ENCODE measurements at places on chromosomes 7 and 10.

DNA sequence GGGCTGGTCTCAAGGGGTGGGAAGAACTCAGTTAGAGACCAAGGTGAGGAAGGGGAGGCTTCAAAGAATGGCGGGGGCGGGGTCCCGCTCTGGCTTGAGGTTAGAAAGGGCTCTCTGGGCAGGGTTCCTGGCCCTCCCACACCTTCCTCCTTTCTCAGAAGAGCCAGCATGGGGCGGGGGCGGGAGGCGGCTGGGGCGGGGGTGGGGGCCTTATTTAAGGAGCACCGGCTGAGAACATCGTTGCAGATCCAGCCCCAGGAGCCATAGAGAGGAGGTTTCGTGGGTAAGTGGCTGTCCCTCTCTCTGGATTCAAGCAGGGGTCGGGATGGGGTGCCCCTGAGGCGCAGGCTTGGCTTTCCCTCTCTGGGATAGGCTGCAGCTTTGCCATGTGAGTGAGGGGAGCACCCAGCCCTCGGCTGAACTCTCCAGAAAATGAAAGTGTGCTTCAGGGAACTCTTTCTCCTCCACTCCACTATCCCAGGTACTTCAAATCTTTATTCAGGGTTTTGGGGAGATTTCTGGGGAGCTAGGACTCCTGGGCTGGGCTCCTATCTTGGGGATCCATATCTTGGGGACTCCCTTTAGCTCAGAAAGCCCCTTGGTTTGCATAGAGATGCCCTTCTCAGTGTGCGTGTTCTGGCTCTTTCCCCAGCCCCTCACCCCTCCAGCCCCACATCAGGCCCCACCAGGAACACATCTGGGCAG is 3.3 kb upstream of the CUEDC2 start:
- ATAC-seq, result no peak

DNA sequence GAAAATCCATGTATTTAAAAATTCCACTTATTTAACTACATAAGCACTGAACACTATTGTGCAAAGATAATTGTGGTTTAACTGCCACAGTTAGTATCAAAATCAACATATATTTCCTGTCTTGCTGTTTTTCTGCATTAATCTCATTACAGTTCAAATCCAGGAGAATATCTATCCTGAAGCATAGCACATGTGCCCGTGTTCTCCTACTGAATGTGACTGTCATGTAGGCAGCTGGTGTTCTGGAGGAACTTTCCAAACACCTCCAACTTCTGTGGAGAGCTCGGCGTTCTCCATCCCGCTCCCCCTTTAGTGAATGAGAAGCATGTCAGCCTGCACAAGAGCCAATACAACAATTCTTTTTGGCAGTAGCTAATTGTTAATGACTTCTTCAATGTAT is 76.4 kb upstream of the IKZF1 start:
- no peak for ATAC-seq

DNA sequence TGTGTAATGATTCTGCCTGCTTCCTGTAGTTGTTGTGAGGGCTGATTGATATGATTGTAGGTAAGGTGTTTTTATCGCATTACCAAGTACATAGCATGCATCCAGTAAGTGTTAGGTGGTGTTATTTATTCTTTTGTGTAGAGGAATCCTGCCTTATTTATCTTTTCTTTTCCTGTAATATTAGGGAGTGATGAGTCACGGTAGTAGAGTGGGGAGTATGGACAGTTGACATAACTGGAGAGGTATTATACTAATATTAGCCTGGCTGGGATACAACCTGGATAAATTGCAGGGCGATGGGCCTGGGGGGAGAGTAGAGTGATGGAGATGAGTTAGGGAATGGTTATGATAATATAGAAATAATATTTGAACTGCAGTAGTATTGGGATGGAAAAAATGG is 9.8 kb downstream of the SDK1 start:
- no peak for ATAC-seq

DNA sequence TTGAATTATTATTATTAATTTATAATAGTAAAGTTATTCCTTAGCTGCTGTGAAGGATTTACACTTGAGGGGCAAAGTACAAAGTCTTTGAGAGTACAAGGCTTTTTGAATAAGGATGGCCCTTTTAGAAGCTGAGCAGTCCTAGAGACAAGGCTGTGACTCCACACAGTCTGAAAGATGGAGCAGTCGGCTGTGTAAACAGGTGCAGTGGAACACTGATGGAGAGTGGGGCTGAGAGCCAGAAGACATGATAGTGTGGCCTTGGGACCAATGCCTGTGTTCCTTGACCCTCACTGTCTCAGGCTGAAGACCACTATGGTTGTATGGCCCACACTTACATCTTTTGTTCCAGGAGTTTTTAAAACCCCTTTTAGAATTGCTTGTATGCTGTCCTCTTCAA is 311.2 kb upstream of the PHF14 start:
- ATAC-seq, result no peak

- ATAC-seq, result no peak
Observed at GRCh38 chr7:28330384-28331070, 81.8 kb upstream of the CREB5 start.

GRCh38 chr10:22626784-22627183 is 87.6 kb downstream of the PIP4K2A start:
- ATAC-seq, result no peak

- no peak for ATAC-seq
Observed at GRCh38 chr7:4077980-4078379, 604.1 kb upstream of the FOXK1 start.

DNA sequence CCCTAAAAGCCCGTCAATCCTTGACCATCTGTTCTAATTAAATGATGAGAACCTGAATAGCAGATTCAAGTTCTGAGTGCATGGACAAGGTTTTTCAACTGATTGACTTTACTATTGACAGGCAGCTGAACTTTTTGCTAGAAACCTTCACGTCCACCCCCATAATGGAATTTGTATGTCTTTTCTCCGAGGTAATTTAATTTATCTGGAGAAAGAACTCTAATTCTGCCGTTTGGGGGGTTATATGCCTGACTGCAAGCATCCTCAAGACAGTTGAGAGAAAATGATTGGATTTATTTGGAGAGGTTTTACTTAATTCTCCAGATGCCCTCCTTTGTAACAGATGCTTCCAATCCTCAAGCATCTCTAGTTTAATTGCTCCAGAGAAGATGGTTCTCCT is 1053.4 kb upstream of the AUTS2 start:
- ATAC-seq, result no peak

- no peak for ATAC-seq
Observed at GRCh38 chr7:132022188-132022587, 465.8 kb upstream of the PODXL start.

- ATAC-seq, result peak; percentile 53
Observed at GRCh38 chr10:59678884-59679301, 30.8 kb downstream of the SLC16A9 start.

- no peak for ATAC-seq
Observed at GRCh38 chr7:72268090-72268489, 144.0 kb downstream of the CALN1 start.

DNA sequence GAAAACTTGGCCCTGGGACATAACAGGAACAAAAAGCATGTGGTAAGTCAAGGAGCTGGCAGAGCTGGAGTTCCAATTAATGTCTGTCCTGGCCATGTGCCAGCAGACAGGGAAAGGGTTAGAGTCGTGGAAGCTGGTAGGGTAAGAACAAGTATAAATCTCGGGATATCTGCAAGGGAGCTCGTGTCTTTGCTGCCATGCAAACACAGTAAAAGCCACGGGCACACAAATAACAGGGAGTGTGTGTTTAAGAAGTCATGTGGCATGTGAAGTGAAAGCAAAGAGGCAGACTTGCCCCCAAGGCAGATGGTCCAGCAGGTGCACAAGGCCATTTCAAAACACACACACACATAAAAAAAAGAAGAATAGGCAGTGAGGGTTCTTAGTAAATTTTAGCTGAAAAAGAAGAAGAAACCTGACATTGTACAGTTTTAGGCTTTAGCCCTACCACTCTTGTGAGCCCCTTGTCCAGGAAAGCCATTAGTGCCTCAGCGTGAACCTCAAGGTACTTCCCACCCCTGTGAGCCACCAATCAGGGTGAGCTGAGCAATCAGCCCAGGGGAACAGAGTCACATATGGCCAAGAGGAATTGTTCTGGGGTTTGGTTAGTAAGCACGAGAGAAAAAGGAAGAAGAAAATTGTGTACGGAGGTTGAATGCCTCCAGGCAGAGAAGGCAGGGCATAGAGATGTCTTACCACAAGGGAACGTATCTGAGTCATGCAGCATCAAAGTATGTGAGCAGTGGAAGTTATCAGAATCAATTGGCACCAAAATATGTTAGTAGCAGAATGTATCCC is 32.8 kb upstream of the ARHGAP12 start:
- peak; percentile 89 for ATAC-seq

DNA sequence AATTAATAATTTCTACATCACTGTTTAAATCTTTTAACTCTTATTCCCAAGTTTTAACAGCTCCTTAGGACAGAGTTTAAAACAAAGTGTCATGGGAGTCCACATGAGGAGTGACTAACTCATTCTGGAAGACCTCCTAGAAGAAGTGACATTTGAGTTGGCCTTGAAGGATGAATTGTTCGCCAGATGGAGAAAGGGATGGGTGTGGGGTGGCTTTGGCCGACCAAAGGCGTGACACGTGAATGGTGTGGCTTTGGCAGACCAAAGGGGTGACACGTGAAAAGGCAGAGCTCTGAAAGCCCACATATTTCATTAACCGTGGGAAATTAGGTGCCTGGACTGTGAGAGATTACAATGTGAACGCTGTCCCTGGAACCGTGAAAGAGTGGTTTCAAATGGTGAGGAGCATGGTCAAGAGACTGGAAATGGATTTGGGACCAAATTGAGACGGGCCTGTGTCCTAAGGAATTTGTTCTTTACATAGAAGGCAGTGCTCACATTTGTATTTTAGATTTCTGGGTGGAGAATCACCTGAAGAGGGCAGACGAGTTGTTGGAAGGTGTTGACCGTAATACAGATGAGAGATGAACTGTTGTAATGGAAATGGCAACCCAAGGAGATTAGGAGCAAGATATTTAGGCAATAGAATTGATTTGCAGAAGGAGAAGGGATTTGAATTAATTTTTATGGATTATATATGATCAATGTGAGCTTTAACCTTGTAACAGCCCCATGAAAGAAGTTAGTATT is 228.1 kb downstream of the BICC1 start:
- ATAC-seq, result no peak

DNA sequence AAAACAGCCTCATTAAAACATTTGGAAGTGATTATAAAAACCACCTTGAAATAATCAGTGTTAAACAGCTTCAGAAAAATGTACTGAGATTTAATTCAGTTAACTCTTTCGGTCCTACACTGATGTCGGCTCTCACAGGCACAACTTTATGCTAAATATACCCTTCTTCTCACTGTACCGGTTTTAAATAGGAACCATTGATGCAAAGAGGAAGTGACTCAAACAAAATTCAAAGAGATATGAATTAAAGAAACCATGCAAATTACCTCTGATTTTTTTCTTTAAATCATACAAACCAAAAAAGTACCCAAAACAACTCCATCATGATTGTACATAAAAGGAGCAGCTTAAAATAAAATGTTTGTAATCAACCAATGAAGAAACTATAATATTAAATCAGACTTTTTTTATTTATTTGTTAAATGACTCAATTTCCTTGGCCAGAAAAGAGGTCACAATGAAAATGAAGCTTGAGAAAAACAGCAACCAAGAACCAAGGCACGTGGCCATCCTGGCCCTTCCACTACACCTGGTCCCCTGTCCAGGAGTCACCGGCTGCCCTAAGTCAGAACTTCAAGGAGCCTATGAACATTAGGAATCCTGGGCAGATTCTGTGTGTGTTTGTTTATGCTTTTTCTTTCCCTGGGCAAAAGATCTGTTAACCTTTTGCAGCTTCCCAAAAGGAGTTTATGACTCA is 73.0 kb upstream of the CABCOCO1 start:
- ATAC-seq, result no peak

DNA sequence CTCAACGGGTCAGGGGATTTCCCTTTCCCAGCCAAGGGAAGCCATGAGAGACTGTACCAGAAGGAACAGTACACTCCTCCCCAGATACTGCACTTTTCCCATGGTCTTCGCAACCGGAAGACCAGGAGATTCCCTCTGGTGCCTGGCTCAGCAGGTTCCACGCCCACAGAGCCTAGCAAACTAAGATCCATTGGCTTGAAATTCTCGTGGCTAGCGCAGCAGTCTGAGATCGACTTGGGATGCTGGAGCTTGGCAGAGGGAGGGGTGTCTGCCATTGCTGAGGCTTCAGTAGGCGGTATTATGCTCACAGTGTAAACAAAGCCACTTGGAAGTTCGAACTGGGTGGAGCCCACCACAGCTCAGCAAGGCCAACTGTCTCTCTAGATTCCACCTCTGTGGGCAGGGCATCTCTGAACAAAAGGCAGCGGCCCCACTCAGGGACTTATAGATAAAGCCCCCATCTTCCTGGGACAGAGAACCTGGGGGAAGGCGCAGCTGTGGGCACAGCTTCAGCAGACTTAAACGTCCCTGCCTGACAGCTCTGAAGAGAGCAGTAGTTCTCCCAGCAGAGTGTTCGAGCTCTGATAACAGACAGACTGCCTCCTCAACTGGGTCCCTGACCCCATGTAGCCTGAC is 29.6 kb downstream of the SLC16A12 start:
- no peak for ATAC-seq

- ATAC-seq, result no peak
Observed at GRCh38 chr7:151179946-151180345, 7.1 kb downstream of the ASB10 start.

- no peak for ATAC-seq
Observed at GRCh38 chr7:47387506-47387905, 194.4 kb downstream of the TNS3 start.

DNA sequence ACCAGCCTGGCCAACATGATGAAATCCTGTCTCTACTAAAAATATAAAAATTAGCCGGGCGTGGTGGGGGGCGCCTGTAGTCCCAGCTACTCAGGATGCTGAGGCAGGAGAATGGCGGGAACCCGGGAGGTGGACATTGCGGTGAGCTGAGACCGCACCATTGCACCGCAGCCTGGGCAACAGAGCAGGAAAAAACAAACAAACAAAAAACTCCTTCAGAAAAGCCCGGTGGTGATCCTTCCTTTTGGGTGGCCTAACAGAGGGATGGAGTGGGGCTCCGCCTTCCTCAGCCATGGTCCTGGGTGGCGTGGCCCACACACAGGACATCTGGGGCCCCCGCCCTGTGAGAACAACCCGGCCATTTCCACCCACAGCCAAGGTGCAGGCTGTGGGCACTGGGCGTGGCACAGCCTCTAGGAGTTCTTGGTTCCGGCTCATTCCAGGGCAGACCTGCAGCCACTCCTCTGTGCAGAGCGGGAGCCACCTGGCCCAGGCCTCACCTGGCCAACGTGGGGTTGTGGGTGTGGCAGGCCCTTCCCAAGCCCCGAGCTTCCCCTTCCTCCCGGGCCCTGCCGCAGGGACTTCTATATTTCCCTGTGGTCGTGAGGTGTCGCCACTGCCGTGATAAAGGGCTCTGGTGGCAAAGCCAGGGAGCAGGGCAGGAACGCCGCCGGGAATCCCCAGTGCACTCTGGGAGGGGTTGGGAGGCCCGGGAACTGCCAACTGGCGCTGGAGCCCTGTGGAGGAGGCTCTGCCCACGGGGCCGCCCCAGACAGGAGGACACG is 37.6 kb downstream of the GET4 start:
- no peak for ATAC-seq

- ATAC-seq, result no peak
Observed at GRCh38 chr7:138756591-138757242, 41.1 kb upstream of the TMEM213 start.

DNA sequence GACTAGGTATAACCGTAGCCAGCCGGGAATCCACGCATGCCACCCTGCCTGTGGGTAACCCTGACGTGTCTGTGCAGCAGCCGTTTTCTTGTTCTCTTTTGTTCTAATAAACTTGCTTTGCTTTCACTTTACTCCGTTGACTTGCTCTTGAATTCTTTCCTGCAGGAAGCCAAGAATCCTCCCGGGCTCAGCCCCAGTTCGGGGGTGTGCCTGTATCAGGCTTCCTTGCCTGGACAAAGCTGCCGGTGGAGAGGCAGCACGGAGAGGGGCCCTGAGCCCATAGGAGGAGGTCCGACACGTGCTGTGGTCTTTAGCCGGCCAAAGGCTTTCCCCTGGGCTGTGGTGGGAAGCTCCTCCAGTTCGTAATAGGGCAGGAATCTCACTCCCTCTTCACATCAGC is 256.5 kb upstream of the PPP2R2D start:
- no peak for ATAC-seq

Measured in SK-N-SH treated with all-trans-retinoic acid at 6 μM for 48 hours (cell line).